Posterior cingulate gyrus (tissue), 11 donors: ENCODE measurements at places on chromosomes 2 and 18.
A peak's percentile ranks its signal among the peaks of the same experiment; 100 is the strongest.

DNA sequence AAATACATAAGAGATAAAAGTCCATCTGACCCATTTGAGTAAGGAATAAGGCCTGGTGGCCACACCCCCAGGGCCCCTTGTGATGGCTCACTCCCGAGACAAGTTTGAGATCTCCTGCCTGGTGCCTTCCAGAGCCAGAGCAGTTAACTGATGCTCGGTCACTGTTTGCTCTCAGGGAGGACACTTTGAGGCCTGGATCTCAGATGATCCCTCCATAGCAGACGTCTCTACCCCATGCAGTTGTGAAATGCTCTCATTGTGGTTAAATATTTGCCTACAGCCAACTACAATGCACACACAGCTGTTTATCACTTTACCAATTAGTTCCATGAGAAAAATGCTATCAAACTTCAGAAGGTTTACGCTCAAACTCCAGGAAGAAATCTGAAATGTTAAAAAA lies 12.3 kb downstream of the GYPC start:
- DNase-seq: no peak

- DNase-seq: no peak
Measured at GRCh38 chr2:37849911-37850310, 75.2 kb upstream of the RMDN2 start.

GRCh38 chr18:48832938-48833700 lies 117.6 kb downstream of the SMAD7 start:
- DNase-seq: no peak

- DNase-seq: no peak
Measured at GRCh38 chr2:104896446-104896845, 42.5 kb downstream of the POU3F3 start.

GRCh38 chr2:28128281-28128950 lies 237.9 kb downstream of the BABAM2 start:
- no peak for DNase-seq

GRCh38 chr2:110653861-110654260 lies 24.0 kb downstream of the BUB1 start:
- no peak for DNase-seq

DNA sequence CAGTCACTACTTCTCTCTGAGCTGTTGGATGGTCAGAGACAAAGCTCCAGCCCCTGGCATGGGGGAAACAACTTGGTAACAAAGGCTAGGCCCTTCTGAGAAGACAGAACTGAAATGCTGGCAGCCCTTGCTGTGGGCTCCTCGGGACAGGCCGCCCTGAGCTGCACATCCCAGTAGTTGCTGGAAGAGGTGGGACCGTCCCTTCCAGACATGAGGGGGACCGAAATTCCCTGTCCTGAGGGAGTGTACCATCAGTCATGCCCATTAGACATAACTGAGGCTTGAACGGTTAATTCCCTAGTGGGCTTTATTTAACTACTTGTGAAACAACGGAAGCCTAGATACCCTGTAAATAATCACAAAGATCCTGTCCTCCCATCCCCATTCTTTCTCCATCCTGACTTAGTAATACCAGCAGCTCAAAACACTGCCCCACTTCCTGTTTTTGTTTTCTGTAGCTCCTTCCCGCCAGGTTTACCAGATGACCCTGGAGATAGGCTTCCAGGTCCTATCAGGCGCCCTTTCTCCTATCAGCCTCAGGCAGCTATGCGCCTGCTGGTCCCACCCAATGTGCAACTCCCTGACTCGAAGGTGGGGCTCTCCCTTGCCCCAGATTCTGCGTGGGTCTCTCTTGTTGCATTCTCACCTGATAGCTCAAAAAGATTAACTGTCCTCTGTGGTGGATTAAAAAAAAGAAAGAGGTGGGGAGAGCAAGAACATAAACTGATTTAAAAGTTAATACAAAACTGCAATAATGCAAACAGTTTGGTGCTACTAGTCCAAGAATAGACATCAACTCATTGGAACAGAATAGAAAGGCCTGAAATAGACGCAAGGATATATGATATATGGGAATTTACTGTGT lies 37.0 kb upstream of the NT5DC4 start:
- DNase-seq: no peak

DNA sequence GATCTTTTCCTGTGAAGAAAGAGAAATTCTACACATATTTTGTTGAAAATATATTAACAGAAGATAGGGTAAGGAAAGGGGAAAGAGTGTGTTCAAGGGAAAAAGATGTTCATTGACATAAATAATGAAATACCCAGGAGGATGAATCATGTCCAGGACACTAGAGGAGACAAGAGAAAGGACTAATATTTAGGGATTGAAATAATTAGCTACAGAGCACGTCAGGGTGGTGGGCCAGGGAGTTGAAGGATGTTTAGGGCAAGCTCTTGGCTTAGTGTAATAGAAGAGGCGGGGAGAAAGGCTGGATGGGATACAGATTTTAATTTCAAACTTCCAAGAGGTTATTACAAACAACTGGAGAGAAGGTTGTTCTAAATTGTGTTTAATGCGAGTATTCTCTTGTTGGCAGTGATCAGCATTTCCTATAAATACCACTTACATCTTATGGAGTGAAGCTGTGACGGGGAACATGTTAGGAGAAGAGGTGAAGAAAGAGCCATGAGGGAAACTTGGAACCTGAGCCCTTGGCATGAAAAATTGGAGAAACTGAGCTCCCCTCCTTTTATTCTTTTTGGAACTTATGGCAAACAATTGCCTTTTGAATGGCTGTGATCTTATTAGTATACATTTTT lies 36.6 kb upstream of the CETN1 start:
- no peak for DNase-seq

GRCh38 chr2:167134381-167135072 lies 246.2 kb downstream of the XIRP2 start:
- no peak for DNase-seq

DNA sequence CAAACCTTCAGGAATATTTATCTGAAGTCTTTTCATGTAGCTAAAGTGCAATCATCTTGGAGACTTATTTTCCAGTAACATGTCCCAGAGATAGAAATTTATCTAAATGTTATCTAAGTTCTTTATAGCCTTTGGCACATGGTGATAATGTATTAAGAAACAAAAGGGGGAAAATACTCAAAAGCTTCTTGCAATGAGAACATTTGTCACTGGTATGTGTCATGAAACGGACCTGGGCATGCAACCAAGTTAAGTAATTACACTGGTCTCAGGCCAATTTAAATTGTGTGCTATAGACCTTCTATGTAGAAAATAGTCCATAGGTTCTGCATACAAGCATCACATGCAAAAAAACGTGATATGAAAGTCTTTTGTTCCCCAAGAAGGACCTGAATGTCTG lies 136.2 kb downstream of the SLC8A1 start:
- no peak for DNase-seq

DNA sequence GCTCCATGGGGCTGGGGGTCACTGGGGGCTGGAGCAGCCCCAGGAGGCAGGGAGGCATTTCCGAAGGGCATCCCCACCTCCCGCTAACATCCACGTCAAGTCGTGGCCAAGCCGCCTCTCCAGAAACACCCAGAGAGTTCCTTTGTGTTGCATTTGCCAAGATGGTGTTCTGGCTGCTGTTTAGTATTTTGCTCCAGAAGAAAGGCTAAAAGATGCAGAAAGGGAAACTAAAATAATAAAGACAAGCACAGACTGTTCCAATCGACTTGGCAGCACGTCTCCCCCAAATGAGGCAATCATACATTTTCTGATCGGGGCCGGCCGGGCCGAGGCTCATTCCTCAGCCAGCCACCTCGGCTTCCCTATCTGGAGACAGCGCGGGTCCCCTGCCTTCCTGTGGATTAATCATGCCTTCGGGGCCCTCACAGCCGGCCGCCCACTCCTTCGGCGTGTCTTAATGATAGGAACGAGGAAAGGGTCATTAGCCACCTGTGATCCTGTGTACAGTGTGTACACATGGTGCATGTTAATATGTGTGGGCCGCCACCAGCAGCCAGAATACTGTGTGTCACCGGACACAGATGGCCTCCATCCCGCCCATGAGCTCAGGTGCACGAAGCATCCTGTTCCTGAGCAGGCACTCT lies 169.2 kb downstream of the KLHL29 start:
- DNase-seq: no peak

DNA sequence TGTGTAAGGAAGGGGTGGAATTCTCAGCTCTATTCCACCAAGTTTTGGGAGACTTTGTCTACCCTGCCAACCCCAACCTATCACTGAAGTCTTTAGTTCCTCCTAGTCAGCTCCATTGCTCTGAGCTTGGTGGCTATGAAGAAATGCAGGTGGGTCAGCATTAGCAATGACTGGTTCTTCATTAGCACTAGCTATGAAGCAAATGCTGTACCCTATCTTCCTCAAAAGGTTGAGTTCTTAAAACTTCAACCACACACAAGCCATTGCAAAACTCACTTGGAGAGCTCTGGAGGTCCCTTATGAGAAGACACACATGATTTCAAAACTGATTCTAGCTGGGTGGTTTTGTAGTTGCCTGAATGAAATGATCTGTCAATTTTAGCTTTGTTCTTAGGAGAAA lies 193.8 kb downstream of the IKZF2 start:
- DNase-seq: no peak

DNA sequence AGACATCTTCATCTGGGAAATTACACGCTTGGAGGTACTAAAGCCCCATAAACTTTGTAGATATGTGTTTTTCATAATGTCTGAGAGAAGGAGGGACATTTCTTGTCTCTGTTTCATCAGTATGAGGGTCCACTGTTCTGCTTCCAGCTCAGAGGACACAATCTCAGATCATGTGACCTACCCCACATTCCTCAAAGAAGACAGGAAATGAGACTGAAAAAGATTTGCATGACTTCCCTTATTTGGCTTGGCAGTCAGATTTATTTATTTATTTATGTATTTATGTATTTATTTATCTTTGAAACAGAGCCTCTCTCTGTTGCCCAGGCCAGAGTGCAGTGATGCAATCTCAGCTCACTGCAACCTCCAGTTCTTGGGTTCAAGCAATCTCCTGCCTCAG lies 463.7 kb upstream of the RGPD4 start:
- DNase-seq: no peak

DNA sequence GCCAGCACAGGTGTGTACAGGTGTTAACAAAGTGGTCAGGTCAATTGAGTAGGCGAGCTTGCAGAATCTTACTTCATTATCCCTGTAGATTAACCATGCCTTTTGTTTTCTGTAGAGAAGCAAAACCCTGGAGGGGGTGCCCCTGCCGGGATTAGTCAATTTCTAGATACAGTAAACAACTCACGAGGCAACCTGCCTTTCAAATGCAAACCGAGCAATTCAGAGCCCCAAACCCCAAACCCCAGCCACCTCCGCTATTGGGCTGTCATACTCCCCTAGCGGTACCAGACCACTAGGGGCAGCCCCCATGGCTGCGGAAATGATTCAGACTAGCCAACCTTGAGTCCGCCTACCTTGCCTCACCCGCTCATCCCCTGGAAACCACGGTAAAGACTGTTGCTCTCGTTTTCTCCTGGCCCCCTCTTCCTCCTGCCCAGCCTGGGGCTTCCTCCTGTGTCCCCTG lies 61.4 kb upstream of the KIF5C start:
- DNase-seq: no peak

DNA sequence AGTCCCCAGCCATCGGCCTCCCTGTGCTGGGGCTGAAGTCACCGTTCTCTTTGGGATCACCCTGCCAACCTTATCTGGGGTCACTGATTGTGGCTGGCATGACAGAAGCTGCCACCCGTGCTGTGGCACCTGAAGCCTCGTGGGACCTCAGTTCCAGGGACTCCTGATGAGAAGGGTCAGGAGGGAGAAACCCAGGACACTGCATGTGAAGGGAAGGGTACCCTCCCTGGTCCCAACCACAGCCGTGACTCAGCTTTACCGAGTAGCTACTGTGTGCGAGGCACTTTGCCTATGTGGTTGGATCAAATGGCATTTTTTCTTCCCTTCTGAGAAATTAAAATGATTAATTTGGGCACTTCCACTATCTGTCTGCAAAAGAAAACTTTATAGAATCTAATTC lies 64.4 kb downstream of the SP110 start:
- DNase-seq: no peak

GRCh38 chr2:46246790-46247189 lies 50.4 kb upstream of the EPAS1 start:
- DNase-seq: no peak

DNA sequence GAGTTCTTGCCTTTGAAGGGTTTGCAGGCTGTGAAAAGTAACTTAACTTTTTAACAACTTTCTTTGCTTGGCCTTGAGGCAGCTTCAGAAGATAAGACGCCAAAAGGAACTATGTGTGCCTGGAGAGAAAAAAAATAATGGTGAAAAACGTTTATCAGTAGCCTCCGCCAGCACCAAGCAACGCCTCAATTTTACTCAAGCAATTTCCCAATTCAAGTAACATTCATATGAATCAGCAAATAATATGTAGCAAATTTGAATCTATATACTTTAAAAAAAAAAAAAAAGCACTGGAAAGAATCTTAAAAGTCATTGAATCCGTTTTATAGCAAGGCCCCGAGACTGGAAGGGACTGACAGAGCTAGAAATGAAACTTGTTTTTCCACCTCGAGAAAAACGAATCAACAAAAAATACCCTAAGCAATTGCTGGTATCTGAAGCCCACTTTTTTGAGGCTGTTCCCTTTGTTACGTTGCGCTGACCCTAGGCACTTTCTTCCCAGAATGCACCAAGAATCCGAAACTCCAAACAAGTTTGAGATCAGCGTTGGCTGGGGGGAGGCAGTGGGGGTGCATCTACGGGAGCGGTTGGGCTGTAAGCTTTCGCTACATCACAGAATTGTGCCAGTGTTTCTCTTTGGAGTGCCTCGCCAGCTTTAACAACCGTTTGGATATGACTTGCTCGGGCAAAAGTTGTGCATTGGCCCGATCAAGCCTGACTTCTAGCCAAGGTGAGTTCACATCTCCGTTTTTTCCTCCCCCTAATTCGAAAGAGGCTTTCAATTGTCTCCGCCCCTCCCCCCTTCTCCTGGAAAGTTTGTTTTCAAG lies 2.7 kb upstream of the TGIF1 start:
- peak; percentile 38 for DNase-seq

GRCh38 chr2:88764850-88765153 lies 73.3 kb downstream of the RPIA start:
- DNase-seq: no peak

DNA sequence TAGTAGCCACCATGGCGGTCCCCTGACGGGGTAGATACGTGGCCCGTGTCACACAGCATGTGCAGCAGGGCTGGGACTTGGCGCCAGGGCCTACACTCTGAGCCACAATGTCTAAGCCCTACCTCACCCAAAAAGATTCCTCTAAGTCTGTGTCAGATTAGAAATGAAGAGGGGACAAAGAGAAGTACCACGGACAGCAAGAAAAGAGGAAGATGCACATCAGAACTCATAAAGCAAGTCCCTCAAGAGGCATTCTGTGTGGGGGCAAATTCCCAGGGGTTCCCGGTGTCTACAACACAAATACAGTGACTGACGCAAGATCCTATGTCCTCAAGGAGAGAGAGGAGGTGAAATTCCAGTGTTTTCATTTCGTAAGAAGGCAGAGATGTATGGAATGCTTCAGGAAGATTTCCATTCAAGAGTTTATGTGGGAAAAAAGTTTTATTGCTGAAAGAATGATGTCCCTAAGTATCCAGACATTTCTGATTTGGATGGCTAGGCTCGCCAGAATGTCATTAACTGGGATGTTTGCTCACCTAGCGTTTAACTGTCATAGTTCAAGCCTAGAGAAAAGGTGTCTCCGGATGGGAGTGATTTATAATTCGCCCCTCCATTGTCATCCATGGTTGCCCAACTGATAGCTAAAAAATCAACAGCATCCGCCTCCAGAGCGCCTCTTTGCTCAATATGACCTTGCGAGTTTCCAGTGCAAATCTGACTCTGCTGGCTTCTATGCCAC lies 75.6 kb upstream of the CHMP1B start:
- DNase-seq: no peak
